ENCODE measurements at places on chromosomes 3 and 15. TPM values are rescaled to one million over a fixed set of nuclear protein-coding genes. Genes with fewer than 3 reads are reported as not detected.

TEX9 gene
- 2.2 TPM for polyA plus RNA-seq

FSD2 gene
- polyA plus RNA-seq = not detected

PLA1A gene
- not detected for polyA plus RNA-seq

GPR15 gene
- not detected for polyA plus RNA-seq

NBEAL2 gene
- 1.5 TPM for polyA plus RNA-seq

SLC30A4 gene
- 5.5 TPM for polyA plus RNA-seq

DNA sequence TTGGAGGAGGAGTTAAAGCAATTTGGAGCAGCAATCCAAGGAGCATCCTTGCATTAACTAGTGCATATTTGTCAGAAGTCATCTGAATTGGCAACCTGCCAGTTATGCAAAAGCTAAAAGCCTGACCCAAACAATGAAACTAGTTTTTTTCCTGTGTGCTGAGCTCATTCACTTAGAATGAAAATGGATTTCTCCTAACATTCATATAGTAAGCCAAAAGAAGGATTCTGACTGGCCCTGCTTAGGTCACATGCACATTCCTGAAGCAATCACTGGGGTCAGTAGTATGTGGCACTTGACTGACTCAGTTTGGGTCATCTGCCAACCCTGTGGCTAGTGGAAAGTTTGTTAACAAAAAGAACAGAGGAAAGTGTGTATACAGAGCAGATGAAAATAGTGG is 30.5 kb downstream of the OXSM start:
- peak overlapping the region; percentile 50 for H3K27ac ChIP-seq
- H3K4me3 ChIP-seq = no peak overlapping the region
- H3K4me1 ChIP-seq = peaks cover 8% of the 10 kb centered on the region
- peak; percentile 98 for DNase-seq

- H3K36me3 ChIP-seq = no peaks in the 10 kb centered on the region
- H3K27ac ChIP-seq = no peak overlapping the region
- peaks cover 12% of the 10 kb centered on the region for H3K4me1 ChIP-seq
- DNase-seq = no peak
- no peaks in the 10 kb centered on the region for H3K27me3 ChIP-seq
Observed at GRCh38 chr3:101038880-101039279, 45.7 kb upstream of the ABI3BP start.

- H3K36me3 ChIP-seq = no peaks in the 10 kb centered on the region
- H3K4me3 ChIP-seq = no peak within 1 kb of the TSS
- DNase-seq = no peak
- no peak within 1 kb of the TSS for H3K27ac ChIP-seq
Observed at GRCh38 chr3:184377882-184378445, at the start of gene THPO. THPO (minus strand) TSS chr3:184378207; CDS start chr3:184376259, 1,948 bp downstream.

DNA sequence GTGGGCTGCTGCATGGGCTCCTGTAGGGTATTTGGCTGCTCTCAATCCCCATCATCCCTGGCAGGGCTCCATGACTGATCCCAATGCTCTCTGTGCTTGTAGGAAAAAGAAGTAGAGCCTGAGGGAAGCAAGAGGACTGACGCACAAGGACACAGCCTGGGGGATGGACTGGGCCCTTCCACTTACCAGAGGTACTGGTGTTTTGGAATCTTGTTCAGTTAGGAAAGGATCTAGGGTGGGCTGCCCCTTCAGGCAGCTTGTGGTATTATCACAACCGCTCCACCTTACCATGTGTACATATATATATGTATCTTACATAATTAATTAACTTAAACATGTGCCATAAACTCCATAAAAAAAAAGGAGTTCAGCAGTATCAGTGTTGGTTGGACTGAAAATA is 1.3 kb downstream of the SLC28A2 start:
- H3K27me3 ChIP-seq = no peaks in the 10 kb centered on the region
- H3K36me3 ChIP-seq = no peaks in the 10 kb centered on the region
- no peak overlapping the region for H3K4me3 ChIP-seq
- no peaks in the 10 kb centered on the region for H3K4me1 ChIP-seq

DNA sequence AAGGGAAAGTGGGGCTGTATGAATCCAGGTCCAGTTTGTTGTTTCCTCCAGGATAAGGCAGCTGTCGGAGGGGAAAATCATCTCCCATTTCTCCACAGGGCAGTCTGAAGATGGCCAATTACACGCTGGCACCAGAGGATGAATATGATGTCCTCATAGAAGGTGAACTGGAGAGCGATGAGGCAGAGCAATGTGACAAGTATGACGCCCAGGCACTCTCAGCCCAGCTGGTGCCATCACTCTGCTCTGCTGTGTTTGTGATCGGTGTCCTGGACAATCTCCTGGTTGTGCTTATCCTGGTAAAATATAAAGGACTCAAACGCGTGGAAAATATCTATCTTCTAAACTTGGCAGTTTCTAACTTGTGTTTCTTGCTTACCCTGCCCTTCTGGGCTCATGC is 911 bp downstream of the CCRL2 start:
- H3K36me3 ChIP-seq = no peaks in the 10 kb centered on the region
- peaks cover 21% of the 10 kb centered on the region for H3K4me1 ChIP-seq
- H3K27ac ChIP-seq = peak overlapping the region; percentile 40

DNA sequence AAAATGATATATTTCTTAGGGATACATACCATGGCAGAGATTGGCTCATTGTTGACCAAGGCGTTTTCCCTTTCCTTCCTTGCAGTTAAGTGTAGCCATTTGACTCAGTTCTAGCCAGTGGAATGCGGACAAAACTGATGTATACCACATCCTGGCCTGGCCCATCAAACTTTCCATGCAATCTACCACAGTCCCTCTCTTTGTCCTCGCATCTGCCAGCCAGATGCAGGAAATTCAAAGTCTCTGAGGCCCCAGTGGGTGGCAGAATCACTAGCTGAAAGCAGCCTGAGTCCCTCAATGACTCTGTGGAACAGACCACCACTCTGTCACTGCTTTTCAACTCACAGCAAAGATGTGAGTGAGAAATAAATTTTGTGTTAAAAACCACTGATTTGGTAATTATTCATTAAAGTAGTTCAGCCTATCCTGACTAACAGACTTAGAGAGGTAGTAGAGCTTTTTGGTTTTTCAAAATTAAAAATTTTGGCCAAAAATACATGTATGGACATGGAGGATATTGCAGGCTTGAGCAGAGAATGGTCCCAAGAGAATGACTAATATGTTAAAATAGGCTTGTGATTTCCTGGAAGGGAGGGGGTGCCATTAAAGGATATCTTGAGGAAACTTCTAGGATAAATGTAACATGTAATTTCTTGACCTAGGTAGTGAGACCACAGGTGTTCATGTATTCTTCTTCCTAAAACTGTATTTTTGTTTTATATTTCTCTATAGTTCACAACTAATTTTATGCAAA is 10.9 kb downstream of the LRRFIP2 start:
- H3K27ac ChIP-seq = peak overlapping the region; percentile 57
- H3K4me1 ChIP-seq = peaks cover 2% of the 10 kb centered on the region
- peaks cover 2% of the 10 kb centered on the region for H3K36me3 ChIP-seq
- DNase-seq = peak; percentile 91

DNA sequence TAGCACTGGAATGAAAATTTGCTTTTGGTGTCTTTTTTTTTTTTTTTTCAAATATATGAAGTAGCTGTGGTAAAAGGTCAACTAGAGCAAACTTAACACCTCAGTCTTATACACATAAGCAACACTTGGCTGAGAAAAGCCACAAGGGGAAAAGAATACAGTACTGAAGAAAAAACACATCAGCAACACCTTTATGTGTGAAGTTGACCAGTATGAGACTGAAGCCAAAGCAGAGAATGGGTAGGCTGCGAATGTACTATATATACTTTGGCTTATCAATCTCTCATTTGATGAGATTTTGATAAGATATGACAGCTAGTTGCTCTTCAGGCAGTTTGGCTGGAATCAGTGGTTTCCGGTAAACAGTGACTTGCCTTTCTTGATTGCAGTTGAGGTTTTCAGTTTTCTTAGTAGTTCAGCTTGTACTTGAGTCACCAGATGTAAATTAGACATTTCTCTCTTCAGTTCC is 22.0 kb upstream of the ZCWPW2 start:
- H3K27me3 ChIP-seq = no peaks in the 10 kb centered on the region
- H3K27ac ChIP-seq = no peak overlapping the region
- no peaks in the 10 kb centered on the region for H3K4me1 ChIP-seq
- DNase-seq = no peak

DNA sequence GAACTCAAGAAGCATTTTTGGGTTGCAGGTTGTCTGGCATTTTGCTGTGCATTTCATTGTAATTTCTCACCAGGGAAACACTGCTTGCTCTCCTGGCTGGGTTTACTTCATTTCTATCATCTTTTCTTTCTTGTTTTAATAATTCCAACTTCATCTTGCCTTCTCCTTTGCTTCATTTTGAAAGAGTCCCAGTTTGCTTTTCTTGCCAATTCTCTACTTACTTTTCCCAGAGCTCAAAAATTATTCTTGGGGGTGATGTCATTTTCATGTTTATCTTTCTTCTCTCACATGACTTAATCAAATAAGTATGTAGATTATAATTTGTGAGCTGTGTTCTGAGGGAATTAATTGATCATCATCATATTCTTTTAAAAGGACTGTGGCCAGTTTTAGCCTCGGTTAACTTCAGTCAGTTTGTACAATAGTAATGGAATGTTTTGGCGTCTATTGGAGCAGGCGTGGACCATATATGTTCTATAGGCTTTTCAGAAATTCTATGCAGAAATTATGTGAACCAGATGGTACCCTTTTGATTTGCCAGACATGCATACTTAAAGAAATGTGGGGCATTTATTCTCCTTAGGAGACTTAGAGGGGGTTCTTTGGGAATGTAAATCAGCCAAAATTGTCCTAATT is 30.1 kb downstream of the SH3GL3 start:
- H3K4me3 ChIP-seq = no peak overlapping the region
- peak; percentile 11 for DNase-seq
- H3K27me3 ChIP-seq = no peaks in the 10 kb centered on the region
- H3K4me1 ChIP-seq = no peaks in the 10 kb centered on the region

- H3K4me1 ChIP-seq = peaks cover 24% of the 10 kb centered on the region
- no peak overlapping the region for H3K4me3 ChIP-seq
- H3K27me3 ChIP-seq = no peaks in the 10 kb centered on the region
- peak; percentile 27 for DNase-seq
Observed at GRCh38 chr15:58329781-58330671, 101.8 kb upstream of the LIPC start.

- no peaks in the 10 kb centered on the region for H3K27me3 ChIP-seq
- no peaks in the 10 kb centered on the region for H3K36me3 ChIP-seq
- peak; percentile 81 for DNase-seq
- H3K27ac ChIP-seq = no peak overlapping the region
- no peak overlapping the region for H3K4me3 ChIP-seq
Observed at GRCh38 chr15:65558336-65558735, 28.1 kb downstream of the HACD3 start.

- DNase-seq = no peak
- no peak overlapping the region for H3K4me3 ChIP-seq
- H3K27me3 ChIP-seq = no peaks in the 10 kb centered on the region
- no peaks in the 10 kb centered on the region for H3K4me1 ChIP-seq
- H3K27ac ChIP-seq = no peak overlapping the region
Observed at GRCh38 chr3:39848365-39848764, 39.0 kb downstream of the MYRIP start.

- H3K27ac ChIP-seq = no peak overlapping the region
- H3K4me3 ChIP-seq = no peak overlapping the region
- H3K27me3 ChIP-seq = no peaks in the 10 kb centered on the region
- no peaks in the 10 kb centered on the region for H3K4me1 ChIP-seq
- H3K36me3 ChIP-seq = no peaks in the 10 kb centered on the region
Observed at GRCh38 chr3:50661321-50661837, 13.3 kb upstream of the DOCK3 start.

DNA sequence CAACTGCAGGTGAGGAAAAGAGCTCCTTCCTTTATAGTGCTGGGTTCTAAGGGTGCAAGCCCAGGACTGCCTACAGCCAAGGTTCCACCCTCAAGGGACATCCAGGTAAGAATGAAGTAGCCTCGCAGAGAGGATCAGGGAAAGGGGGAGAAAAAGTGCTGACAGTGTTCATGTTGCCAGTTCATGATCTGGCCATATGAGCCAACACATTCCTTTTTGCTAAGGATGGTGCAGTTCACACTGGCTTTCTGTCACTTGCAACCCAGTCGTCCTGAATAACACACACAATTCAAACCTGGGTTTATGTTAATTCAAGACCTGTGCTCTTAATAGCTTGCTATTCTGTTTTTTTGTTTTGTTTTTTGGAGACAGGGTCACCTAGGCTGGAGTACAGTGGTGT is 9.0 kb downstream of the CLN6 start:
- H3K36me3 ChIP-seq = no peaks in the 10 kb centered on the region
- H3K4me3 ChIP-seq = no peak overlapping the region
- H3K27me3 ChIP-seq = no peaks in the 10 kb centered on the region
- DNase-seq = no peak
- H3K4me1 ChIP-seq = no peaks in the 10 kb centered on the region
- H3K27ac ChIP-seq = no peak overlapping the region

GRCh38 chr15:89171136-89172072 is 50.0 kb downstream of the RLBP1 start:
- H3K4me3 ChIP-seq = no peak overlapping the region
- H3K36me3 ChIP-seq = peaks cover 2% of the 10 kb centered on the region
- H3K27me3 ChIP-seq = no peaks in the 10 kb centered on the region
- H3K27ac ChIP-seq = no peak overlapping the region
- DNase-seq = peak; percentile 63
- H3K4me1 ChIP-seq = peaks cover 4% of the 10 kb centered on the region

All from fibroblast of lung (primary cell).